CD4-positive, alpha-beta memory T cell (primary cell): ENCODE measurements at places on chromosomes 7 and 10. TPM values are rescaled to one million over a fixed set of nuclear protein-coding genes. Genes with fewer than 3 reads are reported as not detected.

The FAM24A gene
- not detected for total RNA-seq

The GPC2 gene
- 12.5 TPM for total RNA-seq

The SEPHS1 gene
- total RNA-seq, result 27.2 TPM

The MYL7 gene
- not detected for total RNA-seq

The ARL3 gene
- 4.0 TPM for total RNA-seq

The MYH16 gene
- total RNA-seq, result not detected
